Suppressor macrophage (primary cell): ENCODE measurements at places on chromosomes 5 and 9.

- no peak for DNase-seq
Measured at GRCh38 chr9:33043671-33044070, 18.6 kb downstream of the DNAJA1 start.

DNA sequence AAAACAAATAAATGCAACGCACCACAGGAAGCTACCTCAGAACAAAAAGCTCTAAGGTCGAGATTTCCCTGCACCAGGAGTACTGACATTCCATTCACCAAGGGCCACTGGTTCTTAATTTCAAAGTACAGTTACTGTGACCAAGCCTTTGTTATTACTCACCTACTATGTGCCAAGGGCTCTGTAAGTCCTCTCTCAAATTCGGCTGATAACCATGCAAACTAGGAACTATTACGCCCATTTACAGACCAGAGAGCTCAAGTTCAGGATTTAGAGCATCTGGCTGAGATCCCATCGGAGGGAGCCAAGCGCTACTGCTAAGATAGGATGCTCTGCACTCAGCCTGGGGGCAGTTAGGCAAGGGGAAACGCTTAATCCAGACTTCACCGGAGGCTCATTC, 5.6 kb downstream of the MYO10 start:
- DNase-seq, result no peak

- no peak for DNase-seq
Measured at GRCh38 chr9:32841314-32841713, 58.0 kb downstream of the TMEM215 start.

GRCh38 chr5:136332223-136333015, 32.9 kb downstream of the TRPC7 start:
- DNase-seq, result peak; percentile 61

DNA sequence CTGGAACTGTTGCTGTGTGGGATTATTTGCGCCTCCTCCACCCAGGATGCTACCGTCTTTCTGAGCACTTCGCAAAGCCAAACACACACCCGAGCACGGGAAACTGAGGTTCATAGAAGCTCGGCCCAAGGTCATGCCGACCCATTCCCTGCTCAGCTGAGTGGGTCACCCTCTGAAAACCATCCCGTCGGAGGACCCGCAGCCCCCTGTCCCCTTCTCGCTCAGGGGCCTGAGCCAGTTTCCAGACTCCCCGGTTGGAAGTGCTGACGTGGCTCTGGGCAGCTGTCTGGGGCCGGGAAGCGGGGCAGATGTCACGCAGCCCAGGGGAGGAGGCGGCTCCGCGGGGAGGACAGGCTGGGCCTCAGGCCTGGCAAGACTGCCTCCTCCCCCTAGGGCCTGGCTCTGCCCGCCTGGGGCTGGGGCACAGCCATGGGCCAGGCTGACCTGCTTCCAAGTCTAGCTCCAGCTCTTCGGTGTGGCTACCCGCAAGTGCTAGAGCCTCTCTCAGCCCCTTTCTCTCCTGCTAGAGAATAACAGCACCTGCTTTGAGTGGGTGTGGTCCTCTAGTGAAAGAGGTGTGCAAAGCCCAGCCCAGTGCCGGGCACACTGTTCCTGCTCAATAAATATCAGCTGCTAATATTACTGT, 9.9 kb upstream of the CXXC5 start:
- DNase-seq, result peak; percentile 92

GRCh38 chr5:68214482-68215207, 911 bp upstream of the PIK3R1 start:
- peak; percentile 71 for DNase-seq

DNA sequence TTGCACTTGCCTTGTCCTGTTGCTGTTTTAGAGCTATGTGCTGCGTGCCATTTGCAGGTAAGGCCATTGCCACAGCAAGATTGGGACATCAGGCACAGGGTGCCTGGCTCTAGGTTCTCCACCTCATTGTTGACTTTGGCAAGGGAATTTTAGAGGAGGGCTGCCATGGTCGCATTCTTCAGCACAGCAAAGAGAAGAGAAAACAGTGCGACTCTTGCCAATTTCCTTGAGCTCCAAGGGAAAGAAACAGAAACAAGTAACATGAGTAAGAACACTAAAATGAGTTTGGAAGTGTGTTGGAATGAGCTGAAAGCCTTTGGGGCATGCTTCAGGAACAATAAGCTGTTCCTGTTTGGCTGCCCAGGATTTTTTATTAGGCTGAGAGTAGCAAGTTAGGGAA, 188.1 kb upstream of the IL12B start:
- no peak for DNase-seq

DNA sequence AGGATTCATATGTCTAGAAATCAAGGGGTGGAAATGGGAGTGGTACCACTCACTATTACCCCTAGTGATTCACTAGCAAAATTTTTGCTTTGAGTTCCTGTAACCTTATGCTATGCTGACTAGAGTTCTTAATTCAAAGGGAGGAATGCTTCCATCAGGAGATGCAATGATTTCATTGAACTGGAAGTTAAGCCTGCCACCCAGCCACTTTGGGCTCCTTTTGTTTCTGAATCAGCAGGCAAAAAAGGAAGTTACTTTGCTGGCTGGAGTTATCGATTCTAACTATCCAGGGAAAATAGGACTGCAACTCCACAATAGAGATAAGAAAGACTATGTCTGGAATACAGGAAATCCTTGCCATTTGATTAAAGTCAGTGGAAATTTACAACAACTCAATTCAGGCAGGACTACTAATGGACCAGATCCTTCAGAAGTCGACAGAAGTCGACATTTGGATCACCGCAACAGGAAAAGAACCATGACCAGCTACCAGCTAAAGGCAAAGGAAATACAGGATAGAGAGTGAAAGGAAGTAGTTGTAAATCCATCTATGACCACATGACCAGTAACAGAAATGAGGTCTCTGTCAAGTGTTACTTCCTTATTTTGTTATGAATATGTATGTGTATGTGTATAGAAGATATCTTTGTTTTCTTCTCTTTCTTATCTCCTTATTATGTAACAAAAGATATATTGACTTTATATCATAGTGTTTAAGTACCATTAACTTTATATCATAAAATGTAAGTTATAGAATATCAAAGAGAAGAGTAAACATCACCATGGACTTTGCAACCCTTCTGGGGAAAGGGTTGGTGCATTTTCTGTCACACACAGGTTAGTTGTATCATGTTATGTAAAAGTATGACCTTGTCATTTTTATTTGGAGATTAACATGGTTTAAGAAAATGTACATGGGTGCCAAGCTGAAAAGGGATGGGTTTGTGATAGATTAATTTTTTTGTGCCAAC, 198.7 kb upstream of the HAPLN1 start:
- peak; percentile 43 for DNase-seq

DNA sequence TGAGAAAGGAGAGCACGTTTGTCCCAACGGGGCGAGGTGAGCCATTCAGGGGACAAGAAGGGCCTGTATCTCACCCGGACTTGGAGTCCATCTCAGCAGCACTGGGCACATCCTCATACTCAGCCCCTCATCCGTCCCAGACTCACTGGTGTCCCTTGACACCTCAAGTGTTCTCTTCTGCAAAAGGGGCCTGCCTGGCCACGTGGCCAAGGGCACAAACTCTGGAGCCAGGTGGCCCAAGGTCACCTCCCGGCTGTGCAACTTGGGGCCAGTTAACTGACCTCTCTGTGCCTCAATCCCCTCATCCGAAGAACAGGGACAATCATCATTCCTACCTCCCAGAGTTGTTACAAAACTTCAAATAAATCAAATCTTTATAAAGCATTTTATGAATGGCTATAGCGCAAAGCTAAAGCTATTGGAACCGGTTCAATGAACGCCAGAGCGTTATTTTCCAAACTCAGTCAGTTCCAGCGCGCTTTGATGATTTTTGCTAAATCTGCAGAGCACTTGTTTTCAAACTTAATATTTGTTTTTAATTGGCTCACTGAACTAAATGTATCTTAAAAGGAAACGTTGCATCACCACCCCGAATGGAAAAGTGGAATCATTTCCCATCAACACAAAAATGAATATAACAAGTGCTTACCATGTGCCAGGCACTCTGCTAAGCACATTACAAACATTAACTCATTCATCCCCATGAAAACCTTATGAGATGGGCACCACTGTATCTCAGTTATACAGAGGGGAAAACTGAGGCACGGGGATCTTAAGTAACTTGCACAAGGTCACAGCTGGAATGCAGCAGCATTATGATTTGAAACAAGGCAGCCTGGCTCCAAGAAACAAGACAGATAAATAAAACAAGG, 49.3 kb downstream of the DUSP1 start:
- DNase-seq, result no peak

DNA sequence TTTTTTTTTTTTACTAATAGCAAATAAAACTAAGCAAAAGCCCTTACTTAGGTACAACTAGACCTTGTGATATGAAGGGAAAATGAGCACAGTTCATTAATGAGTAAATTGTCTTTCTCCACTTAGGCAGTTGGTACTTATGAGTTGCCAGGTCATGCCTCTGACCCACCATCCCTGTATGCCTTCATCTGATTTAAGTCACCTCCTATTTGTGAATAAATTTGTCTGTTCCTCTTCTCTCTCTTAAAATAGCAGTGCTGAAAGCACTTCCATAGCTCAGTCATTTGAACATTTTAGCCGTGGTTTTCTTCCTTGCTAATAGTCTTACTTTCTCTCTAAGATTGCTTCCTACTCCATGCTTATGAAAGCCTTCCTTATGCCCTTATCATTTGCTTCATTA, 61.4 kb downstream of the SLC44A1 start:
- peak; percentile 34 for DNase-seq

DNA sequence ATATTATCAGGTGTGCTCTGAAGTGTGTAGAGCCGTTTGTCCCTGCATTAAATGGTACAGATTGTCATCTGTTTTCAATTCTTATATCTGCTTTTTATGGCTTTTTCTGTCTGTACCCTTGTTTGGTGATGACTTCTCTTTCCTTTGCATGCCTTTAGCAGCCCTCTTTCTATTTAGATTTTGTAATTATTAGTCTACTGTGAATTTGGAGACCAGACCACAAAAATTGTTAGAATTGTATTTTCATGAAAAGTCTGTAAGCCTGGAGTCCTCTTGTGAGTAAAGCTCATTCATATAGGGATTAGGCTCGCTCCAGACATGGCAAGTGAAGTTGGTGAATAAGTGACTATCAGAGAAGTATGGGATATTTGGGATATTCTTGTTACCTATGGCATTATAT, 41.7 kb downstream of the NFX1 start:
- no peak for DNase-seq

DNA sequence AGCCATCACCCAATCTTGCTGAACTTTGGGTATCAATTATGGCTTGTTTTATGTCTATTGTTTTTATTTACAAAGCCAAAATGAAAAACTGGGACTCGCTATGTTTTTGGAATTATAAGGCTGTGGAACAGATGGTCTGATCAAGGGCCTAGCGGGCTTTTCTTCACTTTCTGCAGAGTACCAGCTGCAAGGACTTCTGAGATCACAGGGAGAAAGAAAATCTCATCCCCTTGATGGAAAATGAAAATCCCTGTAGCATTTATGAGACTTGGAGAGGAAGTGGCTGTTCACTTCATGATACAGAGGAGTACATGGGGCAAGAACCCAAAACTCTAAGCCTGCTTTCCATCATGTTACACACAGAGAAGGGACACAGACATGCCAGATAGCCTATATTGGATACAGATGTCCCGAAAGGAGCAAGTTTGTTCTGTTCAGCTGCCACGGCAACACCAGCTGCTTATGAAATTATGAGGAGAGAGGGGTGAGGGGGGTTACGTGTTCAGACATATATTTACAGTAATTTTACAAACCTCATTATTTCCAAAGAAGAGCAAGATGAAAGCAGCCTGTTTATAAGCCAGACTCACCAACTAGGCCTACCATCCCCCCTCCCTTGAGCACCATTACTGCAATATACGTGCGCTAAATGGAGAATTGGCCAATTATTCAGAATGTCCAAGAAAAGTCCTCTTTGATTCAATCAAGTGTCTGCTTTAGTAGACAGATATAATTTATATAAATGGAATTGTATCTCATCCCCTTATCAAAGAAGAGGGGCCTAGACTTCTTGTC, 220.0 kb downstream of the MARCHF11 start:
- no peak for DNase-seq

- DNase-seq, result no peak
Measured at GRCh38 chr9:129284607-129285291, 106.7 kb upstream of the IER5L start.

GRCh38 chr5:171102877-171103610, 206.0 kb upstream of the TLX3 start:
- DNase-seq, result no peak

DNA sequence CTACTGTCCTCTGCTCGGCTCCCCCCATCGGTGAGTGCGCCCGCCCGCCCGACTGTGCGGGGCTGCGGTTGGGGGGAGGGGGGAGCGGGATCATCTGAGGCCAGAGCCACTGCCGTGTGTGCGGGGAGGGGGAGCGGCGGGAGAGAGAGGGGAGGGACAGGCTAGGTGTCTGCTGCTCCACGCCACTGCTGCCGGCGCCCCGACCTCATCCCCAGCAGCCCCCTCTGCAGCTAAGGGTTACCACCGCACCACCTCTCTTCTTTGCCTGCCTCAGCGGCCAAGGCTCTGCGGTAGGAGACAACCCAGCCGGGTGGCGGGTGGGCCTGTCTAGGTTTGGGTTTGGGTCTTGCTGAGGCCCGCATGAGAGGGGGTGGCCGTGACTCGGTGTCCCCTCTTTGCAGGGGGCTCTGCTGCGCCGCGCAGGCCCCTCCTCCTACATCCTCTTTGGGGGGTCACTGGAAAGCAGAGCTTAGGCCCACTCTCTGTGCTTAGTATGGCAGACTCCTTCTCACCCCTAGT, 670 bp upstream of the PURA start:
- DNase-seq, result no peak

- no peak for DNase-seq
Measured at GRCh38 chr9:28032268-28032590, 458.9 kb upstream of the C9orf72 start.

GRCh38 chr9:91006046-91006445, 204.4 kb downstream of the SYK start:
- DNase-seq, result no peak

- no peak for DNase-seq
Measured at GRCh38 chr5:111675201-111675934, 81.6 kb downstream of the NREP start.

GRCh38 chr5:122458278-122458872, 146.3 kb downstream of the SNCAIP start:
- no peak for DNase-seq

- DNase-seq, result peak; percentile 74
Measured at GRCh38 chr5:116076496-116076895, 8.3 kb upstream of the COMMD10 start.
